ENCODE measurements at places on chromosomes 11 and 22.

DNA sequence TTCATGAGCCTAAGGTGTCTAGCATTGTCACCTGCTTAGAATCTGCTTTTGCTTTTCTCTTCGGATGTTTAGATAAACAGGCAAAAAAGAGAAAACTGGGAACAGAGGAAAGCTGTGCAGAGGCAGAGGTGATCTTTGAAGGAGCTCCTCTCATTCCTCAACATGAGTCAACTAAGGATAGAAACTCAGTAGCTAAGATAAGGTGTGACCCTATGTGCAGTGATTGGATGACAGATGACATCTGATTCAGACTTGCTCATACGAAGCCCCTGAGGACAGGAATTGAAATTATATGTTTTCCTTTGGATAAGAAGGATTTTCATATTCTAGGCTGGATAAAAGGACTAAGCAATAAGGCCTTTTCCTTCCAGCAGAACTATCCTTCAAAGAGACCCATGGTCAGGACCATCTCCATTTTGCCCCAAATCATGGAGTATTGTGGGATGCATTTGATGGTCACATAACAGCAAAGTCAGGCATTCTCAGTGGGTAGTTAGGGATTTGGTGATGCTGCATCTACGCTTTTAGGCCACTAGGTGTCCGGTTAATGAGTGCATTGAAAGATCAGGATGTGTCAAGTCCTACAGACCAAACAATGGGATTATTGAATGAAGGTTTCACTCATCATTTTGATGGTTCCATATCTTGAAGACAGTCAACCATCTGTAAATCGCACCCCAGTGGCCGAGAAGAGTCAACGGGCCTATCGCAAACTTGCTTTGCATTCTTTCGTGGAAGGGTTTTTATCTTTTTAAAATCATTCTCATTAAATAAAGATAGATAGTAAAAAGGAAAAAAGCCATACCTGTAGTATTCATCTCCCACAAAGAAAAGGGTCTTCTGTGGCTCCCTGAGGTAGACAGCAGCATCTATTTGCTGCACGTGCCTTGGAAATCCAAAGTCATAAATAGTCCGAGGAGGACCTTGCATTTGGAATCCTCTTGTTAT, 32.2 kb downstream of the MMP20 start:
- DNase-seq, result no peak

- no peak for DNase-seq
Observed at GRCh38 chr11:119000906-119001305, 3.0 kb downstream of the CENATAC start.

- peak; percentile 67 for DNase-seq
Observed at GRCh38 chr11:27718346-27718862, 18.1 kb upstream of the BDNF start.

GRCh38 chr11:13535819-13536218, 40.0 kb upstream of the PTH start:
- no peak for DNase-seq

- no peak for DNase-seq
Observed at GRCh38 chr11:41666951-41667653, 207.7 kb upstream of the LRRC4C start.

DNA sequence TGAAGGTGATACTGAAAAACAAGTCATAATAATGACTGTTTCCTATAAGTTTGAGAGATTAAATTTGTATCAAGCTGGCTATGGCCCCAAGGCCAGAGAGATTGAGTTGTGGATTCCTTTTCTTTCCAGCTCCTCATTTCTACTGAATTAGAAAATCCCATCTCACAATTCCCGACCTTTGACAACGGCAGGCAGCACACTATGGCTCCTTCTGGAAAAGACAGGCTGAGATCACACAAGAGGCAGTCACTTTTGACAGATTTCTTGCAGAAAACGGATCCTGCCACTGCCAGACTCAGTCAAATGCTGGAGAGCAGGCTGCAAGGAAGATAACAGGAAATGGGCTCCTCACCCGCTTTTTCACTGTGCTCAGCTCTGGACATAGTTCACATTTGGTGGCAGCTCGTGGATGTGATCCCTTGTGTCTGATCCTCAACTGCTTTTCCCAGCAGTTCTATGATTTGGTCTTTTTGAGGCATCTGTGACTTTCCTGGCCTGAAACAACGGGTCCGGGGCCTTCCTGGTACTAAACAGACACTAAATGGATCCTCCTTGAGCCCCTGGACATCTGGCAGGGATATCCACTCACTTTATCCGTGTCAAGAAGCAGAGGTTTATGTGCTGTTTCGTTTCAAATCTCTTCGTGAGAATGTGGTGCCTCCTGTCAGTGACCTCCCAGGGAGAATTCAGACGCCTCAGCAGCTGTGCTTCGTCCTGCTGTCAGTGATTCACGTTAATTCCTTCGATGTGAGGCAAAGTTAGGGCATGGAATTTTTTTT, 26.1 kb upstream of the RTL6 start:
- peak; percentile 90 for DNase-seq

DNA sequence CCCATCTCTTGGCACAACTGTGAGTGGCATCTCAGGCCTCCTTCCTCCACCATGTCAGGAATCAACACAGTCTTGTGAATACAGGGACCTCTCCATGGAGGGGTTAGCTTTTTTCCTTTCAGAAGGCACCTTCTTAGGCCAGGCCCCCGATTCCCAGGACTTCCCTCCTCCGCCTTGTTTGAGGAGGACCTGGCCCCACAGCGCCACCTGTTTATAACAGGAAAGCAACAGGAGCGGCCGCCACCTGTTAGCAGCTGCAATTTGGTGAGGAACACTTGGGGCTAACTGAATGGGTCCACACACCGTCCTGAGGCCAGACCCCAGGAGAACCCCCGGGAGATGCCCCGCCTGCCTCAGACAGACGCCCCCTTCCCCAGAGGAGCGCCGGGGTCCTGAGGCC, 3.8 kb upstream of the PKP3 start:
- no peak for DNase-seq

GRCh38 chr11:88344869-88345268, 7.3 kb upstream of the CTSC start:
- no peak for DNase-seq

GRCh38 chr22:19715188-19715930, 1.1 kb downstream of the SEPTIN5 start:
- DNase-seq, result no peak

DNA sequence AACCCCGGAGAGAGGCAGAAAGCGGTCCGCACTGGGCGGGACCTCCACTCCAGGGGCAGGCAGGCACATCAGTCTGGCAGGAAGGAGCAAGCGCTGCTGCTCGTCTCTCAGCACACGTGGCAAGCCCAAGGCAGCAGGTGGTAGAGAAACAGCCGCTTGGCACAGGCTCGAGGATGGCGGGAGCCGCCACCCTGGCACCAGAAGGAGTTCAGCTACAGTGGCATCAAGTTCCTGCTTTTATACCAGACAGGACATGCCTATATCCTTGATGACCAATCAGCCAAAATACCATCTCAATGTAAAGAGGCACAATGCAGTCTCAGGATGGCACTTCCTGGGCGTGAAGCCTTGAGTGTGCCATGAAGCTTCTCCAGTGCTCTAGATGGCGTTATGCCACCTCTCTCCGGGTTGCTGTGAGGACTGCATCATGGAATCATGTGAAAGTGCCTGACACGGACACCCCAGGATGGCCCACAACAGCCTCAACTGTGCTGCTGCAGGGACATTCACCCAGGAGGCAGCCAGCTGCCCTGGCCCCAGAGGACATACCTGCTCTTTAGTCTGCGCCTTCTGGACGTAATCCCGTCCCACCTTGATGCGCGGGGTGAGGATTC, 64.8 kb downstream of the APOL1 start:
- DNase-seq, result no peak

GRCh38 chr11:121931121-121931520, 184.9 kb downstream of the BLID start:
- DNase-seq, result no peak

DNA sequence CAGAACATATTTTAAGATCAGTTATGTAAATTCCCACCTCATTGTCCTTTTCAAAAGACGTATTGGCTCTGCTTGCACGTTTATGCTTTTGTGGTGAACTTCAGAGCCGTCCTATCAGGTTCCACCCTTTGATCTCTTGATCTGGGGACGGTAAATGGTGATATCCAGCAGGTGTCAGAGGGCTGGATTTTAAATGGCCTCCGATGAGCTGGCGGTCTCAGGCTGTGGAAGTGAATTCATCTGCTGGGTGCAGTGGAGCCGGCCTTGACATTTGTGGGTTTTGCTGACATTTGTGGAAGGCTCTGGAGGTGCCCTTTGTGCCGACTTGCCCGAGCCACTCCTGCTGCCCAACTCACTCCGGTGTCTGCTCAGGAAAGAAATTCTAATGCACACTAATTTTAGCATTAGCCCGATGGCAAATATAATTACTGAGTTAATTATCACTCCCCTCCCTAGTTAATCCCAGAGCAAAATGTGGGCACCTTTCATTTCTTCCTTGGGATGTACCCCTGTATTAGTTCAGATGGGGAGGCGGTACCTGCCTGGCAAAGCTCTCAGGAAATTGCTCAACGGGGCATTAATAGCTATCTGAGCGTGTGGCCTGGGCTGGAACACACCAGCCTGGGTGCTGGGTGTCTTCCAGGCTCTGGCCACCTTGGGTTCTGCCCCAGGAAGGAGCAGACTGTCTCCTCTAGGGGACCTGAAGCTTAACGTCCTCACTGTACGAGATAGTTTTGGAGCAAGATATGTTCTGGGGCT, 9.1 kb downstream of the LRP5 start:
- DNase-seq, result no peak

DNA sequence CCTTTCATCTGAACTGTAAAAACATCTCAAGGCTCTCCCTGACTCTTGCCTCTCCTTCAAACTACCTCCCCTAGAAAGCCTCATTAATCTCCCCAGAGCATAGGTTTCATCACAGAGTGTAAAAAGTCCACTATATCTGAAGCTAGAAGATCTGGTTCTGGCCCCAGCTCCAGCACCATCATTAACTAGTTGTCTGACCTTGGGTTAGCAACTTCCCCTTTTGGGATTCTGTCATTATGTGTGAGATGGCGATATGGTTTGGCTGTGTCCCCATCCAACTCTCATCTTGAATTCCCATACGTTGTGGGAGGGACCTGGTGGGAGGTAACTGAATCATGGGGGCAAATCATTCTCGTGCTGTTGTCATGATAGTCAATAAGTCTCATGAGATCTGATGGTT, 97.3 kb downstream of the KCNC1 start:
- no peak for DNase-seq

GRCh38 chr11:134541951-134542350, 129.9 kb upstream of the B3GAT1 start:
- DNase-seq, result no peak

DNA sequence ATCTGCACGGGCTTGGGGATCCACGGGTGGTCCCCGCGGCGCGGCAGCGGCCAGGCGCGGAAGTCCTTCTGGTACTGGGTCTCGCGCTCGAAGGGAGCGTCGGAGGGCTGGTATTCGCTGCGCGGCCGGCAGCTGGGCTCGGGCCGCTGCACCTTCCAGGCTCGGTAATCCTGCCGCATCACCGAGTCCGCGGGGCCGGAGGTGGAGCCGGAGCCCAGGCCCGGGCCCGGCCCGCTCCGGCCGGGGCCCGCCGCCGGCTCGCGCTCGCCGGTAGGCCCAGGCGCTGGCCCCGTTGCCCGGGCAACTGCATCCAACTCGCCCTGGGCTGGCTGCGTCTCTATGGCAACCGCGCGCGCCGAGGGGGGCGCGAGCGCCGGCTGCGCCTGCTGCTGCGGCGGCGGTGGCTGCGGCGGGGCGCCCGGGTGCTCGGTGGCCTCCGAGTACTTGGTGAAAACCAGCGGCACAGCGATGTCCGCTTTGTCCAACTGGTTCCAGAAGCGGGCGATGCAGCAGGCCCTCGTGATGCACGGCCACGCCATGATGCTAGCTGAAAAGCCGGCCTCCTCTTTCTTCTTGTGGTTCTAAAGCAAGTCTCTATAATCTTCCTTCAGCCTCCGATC, 897 bp downstream of the MAP6 start:
- no peak for DNase-seq

- DNase-seq, result no peak
Observed at GRCh38 chr11:67532889-67533288, 9.6 kb upstream of the CABP2 start.

DNA sequence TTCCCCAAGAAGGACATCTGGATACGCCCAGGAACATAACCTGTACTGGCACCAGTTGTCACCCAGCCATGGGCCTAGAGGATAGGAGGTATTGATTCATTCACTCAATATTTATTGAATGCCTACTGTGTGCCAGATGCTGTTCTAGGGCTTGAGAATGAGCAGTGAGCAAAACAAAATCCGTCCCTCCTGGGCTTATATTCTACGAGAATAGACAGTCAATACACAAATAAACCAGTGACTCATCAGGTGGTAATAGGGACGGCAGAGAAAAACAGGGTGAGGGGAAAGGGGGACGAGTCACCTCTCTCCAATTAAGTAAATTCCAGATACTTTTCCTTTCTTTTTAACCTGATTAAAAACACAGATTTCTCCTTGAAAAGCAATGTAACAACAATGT, 103.5 kb downstream of the MICAL2 start:
- no peak for DNase-seq

DNA sequence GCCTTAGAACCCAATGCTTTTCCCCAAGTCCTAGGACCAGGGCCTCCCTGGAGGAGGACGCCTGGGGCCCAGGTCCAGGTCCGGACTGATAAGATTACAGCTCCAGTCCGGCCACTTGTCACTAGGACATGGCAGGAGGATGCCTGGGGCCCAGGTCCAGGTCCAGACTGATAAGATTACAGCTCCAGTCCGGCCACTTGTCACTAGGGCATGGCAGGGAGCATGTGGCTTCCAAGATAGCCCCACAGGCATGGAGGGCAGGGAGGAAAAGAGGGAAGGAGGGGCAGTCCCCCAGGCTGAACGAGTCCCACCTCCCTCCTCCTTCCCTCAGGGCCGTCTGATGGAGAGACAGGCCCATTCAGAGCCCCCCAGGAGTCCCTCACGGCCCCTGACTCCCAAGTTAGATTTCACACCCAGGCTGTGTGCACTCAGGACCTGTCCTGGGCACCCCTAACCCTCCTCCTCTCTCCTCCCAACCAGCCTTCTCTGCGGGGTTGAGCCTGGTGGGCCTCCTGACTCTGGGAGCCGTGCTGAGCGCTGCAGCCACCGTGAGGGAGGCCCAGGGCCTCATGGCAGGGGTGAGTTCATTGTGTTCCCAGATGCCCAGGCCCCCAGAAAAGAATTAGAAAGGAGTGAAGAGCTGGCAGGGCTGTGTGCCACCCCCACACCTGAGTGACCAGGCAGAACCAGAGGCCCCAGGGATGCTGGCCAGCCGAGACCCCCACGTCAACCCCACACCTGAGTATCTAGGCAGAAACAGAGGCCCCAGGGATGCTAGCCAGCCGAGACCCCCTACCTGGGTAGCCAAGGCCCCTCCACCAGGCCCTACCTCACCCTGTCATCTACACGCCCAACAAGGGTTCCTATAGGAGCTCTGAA, 2.1 kb downstream of the TSPAN32 start:
- DNase-seq, result no peak

All from GM04503 (cell line).